ENCODE measurements at places on chromosomes 13 and 19. TPM values are rescaled to one million over a fixed set of nuclear protein-coding genes. Genes with fewer than 3 reads are reported as not detected.

The ZNF418 gene
- total RNA-seq, result 53.4 TPM

The ZNF497 gene
- total RNA-seq, result 6.1 TPM

The RGS9BP gene
- 0.41 TPM for total RNA-seq

The LYL1 gene
- 2.9 TPM for total RNA-seq

The COL5A3 gene
- 0.82 TPM for total RNA-seq

The PSG6 gene
- total RNA-seq, result not detected

The CRB3 gene
- 0.41 TPM for total RNA-seq

The ANKRD24 gene
- total RNA-seq, result 8.2 TPM

The CGB1 gene
- not detected for total RNA-seq

The APOC1 gene
- 2.9 TPM for total RNA-seq

The CRYL1 gene
- total RNA-seq, result 14.3 TPM

The LRCH1 gene
- 17.1 TPM for total RNA-seq

The VN1R4 gene
- total RNA-seq, result not detected

The SELENOV gene
- total RNA-seq, result 0.41 TPM

The TEX29 gene
- total RNA-seq, result not detected

The VSTM2B gene
- total RNA-seq, result 28.9 TPM

The S1PR5 gene
- total RNA-seq, result 0.41 TPM

The ZNF253 gene
- total RNA-seq, result 41.2 TPM

The SHD gene
- total RNA-seq, result 2.0 TPM

The ICAM1 gene
- 0.41 TPM for total RNA-seq
